Activated CD8-positive, alpha-beta T cell treated with anti-CD3 and anti-CD28 coated beads, Interleukin-2, amount 10 ng/mL, durations not matched to agents 7 days and 5 days (primary cell): ENCODE measurements at places on chromosomes 1 and 21. TPM values are rescaled to one million over a fixed set of nuclear protein-coding genes. Genes with fewer than 3 reads are reported as not detected.

Gene KRTAP19-1
- not detected for total RNA-seq

Gene KLF17
- not detected for total RNA-seq

Gene NCAM2
- not detected for total RNA-seq

Gene PTPRF
- total RNA-seq = 0.61 TPM

Gene CLDN14
- total RNA-seq = not detected

Gene FCER1G
- 12.0 TPM for total RNA-seq

Gene HHAT
- 0.71 TPM for total RNA-seq

DNA sequence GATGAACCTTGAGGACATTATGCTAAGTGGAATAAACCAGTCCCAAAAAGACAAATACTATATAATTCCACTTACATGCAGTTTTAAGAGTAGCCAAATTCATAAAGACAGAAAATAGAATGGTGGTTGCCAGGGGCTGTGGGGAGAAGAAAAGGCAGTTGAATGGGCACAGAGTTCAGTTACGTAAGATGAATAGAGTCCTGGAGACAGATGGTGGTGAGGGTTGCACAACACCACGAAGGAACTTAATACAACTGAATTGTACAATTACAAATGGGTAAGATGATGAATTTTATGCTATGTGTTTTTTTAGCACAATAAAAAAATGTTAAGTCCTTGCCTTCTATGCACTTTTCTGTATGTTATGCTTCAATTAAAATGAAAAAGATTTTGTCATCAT lies 66.6 kb downstream of the CD34 start:
- no peak for DNase-seq

- no peak for DNase-seq
Measured at GRCh38 chr21:20739421-20739820, 258.8 kb upstream of the NCAM2 start.

- no peak for DNase-seq
Measured at GRCh38 chr21:25670726-25671125, 31.7 kb downstream of the JAM2 start.

DNA sequence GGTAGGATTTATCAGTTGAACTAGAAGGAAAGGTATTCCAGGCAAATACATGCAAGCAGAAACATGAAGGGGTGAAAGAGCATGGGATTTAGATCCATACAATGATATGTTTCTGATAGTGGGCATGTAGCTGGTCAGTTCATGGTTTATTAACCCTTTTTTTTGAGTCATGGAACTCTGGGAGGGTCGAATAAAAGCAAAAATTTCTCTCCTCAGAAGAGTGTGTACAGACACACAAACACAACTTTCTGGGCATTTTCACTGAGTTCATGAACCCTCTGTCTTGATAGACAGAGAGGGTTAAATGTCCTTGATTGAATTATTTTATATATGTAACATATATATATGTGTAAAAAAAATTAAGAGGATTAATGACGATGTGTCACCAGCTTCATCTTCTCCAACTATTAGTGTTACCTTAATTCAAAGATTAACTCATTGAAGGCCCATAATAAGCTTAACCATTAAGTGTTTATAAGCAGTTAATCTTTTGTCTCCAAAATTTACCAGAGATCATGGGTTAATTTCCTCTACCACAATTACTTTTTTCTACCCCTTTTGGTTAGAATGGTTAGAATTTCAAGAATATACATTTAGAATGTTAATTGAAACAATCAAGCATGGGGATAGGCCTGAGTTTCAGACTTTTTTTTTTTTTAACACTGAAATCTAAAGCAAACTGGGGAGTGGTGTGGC lies 4.6 kb downstream of the JUN start:
- no peak for DNase-seq

GRCh38 chr1:47563201-47563600 lies 125.4 kb downstream of the FOXD2 start:
- peak; percentile 29 for DNase-seq

DNA sequence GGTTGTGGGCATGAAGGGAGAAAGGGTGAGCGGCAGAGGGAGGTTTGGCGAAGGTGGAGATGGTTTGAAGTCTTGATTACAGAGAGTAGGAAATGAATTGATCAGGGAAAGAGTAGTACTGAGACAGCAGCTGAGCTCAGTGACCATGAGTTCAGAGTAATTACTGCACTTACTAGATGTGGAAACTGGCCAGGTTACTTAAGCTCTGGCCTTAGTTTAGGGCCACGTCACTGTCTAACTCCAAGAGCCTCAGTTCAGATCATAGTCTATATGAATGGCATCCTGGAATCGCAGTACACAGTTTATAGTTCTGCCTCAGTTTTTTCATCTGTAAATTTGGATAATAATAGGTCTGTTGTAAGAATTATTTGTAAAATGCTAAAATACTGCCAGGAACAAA lies 78.1 kb downstream of the KCTD3 start:
- no peak for DNase-seq

DNA sequence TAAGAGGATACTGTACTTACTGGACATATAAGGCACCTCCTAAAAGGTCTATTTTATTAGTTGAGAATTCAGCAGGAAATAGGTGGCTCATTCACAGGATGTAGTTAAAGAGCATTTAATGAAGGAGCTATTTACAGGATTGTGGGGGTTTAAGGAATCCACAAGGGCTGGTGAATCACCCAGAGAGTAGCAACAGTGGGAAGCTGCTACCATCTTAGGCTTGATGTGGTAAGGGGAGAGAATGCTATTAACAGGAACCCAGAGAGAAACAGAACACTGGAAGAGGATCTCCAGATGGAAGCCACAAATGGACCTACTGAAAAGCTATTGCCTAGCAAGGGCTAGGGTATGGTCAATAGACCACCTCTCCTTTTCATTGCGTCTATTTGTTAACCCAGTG lies 52.0 kb upstream of the COL11A1 start:
- no peak for DNase-seq

- no peak for DNase-seq
Measured at GRCh38 chr1:194474701-194475100, 1288.3 kb upstream of the B3GALT2 start.

DNA sequence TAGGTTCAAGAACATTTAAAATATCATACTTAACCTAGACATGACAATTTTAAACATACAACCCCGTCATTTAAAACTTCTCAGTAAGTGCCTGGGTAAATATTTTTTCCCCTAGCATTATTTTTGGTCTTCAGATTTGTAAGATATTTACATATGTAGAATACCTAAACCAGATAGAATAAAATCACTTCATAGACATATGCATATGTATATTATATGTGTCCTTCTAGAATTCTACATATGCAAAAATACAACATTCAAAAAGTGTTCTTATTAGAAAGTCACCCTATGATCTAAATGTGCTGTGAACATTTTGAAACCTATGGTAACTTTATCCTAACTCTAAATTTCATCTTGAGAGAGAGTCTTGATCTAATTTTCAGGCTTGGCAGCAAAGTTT lies 1467.0 kb upstream of the B3GALT2 start:
- no peak for DNase-seq

DNA sequence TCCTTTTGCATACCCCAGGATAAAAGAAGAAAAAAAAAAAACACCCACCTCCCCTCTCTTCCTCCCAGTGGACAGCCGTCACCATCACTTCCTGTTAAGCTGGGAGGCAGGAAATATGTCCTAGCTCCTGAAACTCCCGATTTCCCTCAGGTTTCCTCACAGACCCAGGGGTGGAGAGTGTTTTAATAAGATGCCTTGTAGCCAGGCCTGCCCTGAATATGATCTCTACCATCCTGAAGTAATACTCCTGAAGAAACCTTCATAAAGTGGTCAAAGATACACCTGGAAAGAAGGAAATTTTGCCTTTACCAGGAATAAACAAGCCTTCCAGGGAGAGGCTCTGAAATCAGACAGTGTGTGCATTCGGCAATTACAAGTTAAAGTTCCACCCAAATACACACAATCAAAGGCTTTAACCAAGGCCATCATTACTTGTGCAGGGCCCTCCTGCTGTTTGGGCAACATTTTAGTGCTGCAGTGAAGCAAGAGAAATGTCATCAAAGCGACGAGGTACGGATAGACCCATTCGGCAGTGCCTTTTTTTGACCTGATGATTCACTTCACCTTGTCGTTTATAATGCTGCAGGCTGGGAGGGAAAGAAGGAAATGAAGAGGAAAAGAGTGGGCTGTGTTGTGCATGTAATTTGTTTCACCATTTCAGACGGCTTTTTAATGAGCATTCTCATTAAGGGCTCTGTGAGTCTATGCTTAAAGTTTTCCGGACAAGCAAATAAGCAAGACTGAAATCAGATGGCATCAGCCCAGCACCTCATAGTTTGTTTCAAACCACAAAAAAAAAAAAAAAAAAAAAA lies 41.0 kb upstream of the RASAL2 start:
- DNase-seq = no peak

DNA sequence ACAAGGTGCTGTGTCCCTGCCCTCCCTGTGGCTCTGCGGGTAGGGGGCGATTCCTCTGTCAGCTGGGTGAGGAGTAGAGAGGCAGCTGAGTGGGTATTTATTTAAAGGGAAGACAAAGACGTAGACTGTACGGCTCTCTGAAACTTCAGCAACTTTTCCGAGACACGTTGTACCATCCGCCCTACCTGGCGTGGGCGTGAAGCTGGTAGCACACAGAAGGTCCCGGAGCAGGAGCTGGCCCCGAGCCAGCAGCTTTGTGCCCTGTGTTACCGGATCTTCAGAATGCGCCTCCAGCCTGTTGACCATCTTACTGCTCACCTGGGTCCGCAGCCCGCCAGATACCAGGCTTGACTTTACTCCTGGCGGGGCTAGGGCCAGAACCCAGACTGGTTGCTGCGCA lies 34.9 kb downstream of the PRKCZ start:
- DNase-seq = no peak

DNA sequence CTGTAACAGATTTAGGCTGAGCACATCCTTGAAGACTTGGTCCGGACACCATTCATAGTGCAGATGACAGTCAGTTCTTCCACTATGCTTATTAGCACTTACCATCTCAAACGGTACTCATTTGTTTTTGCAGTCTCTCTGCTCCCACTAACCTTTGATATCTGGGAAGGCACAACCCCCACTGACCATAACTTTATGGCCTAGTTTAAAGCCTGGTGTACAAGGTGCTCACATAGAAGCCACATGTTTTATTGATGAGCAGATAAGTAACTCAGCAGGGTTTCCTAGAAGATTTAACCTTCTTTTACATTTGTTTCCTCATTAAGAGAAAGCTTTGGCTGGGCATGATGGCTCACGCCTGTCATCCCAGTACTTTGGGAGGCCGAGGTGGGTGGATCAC lies 119.3 kb upstream of the MAGI3 start:
- DNase-seq = no peak

GRCh38 chr1:162029157-162029556 lies 5.5 kb upstream of the OLFML2B start:
- DNase-seq = no peak

DNA sequence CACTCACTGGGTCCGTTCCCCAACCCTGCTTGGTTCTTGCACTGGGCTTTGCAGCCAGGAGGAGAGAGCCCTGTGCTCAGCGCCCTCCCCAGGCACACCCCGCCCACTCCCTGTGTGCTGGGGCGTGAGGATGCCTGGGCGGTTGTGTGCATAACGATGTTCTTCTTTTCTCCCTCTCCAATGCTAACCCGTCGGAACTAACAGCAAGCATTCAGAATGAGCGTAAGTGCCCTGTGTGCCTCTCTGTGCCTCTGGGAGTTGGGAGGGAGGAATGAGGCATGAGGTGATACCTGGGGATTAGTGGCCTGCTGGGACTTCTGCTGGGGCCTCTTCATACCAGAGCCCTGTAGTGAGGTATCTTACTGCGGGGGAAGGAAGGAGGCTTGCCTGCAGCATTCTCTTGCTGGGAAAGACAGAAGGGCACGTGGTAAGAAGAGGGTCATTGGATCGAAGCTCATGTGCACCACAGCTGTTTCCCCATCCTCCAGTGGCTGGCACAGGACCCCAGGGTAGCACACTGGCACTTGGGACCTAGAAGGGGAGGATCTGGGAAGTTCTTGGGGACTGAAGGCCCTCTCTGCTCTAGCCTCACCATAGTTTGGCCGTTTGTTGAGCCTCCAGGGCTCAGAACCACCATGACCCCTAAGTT lies 79.8 kb downstream of the NFASC start:
- DNase-seq = no peak

DNA sequence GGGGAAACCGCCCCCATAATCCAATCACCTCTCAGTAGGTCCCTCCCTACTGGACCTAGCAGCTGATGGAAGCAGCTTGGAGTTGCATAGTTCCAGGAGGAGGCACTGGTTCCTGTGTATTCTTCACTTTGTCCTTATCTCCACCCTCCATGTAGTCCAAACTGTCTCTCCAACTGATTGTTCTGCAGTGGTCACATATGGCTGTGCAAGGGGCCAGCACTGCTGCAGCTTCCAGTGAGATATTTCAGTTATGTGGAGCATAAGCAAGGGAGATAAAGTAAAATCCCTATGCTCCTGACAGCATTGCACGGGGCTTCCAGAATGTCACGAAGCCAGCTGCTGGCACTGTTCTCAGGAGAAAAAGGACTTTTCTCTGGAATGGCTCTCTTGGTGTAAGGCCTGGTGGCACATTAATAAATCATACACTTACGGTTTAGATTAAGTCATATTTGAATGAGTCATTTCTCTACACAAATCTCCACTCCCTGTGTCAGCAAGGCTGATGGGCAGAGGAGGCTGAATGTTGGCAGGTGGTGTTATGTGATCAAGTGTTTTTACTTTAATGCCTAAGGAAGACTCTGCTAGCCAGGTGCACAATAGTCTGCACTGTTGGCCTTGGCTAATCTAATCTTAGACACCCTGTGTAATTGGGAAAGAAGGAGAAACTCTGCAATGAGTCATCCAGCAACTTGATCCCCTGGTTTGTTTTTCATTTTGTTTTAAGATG lies 93.4 kb downstream of the KCNK1 start:
- DNase-seq = no peak

DNA sequence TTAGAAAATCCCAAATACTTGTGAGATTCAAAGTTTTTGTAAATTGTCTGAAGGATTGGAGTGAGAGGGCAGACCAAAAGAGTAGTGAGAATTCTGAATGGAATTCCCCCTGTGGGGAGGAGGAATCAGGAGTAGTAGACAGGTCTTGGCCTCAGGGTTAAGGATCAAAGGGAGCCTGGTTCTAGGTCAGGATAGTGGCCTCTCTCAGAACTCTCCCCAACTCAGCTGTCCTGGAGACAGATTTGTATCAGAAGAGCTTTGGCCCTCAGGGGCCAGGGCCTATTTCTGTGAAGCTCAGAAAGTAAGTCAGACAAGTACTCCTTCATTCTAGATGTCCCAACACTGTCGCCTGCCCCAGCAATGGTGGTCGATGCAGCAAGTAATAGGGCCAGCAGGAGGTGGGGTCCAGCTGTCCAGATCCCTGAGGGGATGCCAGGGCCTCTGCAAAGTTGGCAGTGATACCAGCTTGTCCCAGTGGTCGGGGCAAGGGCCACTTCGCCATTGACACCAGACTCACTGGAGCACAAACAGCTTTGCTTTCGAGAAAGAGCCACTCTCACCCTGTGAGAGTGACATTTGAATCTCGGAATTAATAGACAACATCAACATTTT lies 115.2 kb downstream of the SLC25A24 start:
- no peak for DNase-seq

GRCh38 chr1:203289982-203290260 lies 15.4 kb upstream of the BTG2 start:
- DNase-seq = no peak
